ENCODE measurements at places on chromosomes 1 and 21.

GRCh38 chr1:100979631-100980030 lies 46.0 kb downstream of the DPH5 start:
- DNase-seq = no peak

- peak; percentile 4 for DNase-seq
These were observed 218.0 kb downstream of the DENND1B start for GRCh38 chr1:197557302-197557701.

DNA sequence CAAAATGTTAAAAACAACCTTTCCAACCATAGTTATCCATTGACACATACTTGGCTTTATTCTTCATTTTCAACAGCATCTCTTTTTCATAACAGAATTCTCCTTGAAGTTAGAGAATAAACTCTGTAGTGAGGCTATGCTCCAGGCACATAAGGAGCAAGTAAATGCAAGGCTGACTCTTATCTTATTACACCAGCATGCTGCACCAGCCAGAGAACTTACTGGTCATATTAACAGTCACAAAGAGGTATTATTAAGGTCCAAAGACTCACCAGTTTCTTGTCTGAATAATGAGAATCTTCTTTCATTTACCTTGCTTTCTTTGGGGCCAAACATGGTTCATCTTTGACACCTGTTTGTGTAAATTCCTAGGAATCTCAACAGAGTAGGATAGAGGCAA lies 71.3 kb upstream of the IVNS1ABP start:
- DNase-seq = no peak

GRCh38 chr1:214584805-214585766 lies 17.9 kb upstream of the CENPF start:
- peak; percentile 43 for DNase-seq

DNA sequence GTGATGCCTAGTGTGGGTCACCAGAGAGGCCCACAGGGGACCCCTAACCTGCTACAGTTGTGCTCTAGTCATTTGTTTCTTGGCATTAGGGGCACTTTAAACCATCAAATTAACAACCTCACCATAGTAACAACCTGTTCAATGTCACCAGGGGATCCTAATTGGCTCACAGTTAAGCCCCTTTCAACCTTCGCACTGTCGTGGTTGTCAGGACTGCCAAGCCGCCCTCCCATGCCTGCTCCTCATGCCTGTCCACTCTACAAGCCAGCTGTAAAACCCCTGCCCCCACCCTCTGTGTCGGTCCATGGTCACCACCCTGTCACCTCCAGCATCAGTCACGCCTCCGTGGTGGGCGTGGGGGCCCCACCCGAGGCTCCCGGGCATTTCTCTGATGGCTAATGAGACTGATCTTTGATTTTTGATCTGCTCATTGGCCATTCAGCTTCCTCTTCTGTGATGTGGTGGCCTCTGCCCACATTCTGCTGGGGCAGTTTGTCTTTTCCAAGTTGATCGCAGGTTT lies 96.6 kb downstream of the WDR4 start:
- no peak for DNase-seq

- DNase-seq = no peak
These were observed 10.4 kb downstream of the JUN start for GRCh38 chr1:58773406-58773840.

- DNase-seq = no peak
These were observed 5.9 kb upstream of the VCAM1 start for GRCh38 chr1:100713626-100714025.

DNA sequence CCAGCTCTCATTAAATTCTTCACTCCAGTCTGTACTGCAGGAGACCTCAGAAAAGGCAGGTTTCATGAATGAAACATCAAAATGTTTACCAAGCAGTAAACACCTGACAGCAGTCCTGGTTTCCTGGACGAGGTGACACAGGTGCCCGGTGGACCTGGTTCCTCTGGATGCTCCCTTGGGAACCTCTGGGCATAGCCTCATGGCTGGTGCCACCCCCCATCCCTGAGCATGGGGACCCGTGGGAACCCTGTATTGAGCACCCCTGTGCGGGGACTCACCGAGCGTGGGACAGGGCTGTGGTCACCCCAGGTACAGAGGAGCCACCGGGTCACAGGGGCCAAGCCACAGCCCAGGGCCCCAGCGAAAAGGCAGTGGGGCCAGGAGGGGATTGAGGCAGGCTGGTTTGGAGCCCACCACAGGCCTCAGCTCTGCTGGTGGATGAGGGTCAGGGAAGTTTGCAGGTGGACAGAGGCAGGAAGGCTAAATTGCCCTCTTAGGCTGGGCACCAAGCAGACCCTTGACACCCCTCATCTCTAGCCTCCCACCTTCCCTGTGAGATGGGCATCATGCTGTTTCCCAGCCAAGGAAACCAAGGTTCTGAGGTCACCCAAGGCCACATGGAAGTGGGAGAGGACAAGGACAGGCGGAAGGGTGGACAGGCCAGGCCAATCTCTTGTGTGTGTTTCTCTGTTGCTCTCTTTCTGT lies 158.4 kb downstream of the PTPRU start:
- DNase-seq = no peak

- no peak for DNase-seq
These were observed 7.9 kb downstream of the ACAP3 start for GRCh38 chr1:1299686-1300351.

GRCh38 chr1:115073298-115074087 lies 15.8 kb downstream of the TSPAN2 start:
- no peak for DNase-seq

- no peak for DNase-seq
These were observed 184.2 kb downstream of the SLC44A5 start for GRCh38 chr1:75426688-75427087.

GRCh38 chr1:87501738-87502137 lies 173.1 kb downstream of the LMO4 start:
- DNase-seq = no peak

DNA sequence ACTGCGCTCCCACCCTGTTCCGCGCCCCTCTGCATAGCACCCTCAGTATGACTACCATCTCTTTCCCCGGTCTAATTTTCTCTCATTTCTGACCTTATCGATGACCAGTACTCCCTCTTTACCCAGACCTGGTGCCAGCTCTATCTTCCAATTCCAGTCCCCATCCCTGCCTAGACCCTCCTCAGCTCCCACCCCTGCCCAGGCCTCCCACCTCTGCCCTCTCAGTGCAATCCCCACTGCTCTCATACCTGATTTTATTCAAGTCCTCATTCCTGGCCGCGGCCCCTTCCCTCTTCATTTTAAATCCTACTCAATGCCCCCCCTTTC lies 1.3 kb downstream of the USP24 start:
- no peak for DNase-seq

DNA sequence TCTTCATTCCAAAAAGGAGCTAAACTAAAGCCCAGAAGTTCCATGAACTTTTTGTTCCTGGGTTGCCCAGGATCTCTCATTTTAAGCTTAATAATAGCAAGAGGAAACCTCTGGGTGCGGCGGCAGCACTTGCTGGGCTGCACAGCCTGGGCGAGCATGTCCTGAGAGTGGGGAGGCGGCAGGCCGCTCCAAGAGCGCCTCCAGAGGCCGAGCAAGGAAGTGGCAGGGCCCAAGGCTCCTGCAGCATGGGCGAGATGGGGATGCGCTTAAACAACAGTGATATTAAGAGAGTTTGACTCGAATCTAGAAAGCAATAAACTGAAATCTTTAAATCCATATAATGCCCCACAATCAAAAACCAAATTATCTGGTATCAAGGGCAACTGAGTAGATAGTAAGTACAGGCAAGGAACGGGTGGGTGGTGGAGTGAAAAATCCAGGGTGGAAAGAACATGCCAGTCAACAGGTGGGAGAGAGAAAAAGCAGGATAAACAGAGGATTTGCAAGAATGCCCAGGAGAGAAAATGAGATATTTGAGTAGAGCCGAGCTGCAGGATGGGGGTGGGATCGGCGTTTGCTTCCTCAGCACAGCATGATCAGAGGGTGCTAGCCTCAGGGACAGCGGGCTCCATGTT lies 14.1 kb upstream of the TNR start:
- no peak for DNase-seq

DNA sequence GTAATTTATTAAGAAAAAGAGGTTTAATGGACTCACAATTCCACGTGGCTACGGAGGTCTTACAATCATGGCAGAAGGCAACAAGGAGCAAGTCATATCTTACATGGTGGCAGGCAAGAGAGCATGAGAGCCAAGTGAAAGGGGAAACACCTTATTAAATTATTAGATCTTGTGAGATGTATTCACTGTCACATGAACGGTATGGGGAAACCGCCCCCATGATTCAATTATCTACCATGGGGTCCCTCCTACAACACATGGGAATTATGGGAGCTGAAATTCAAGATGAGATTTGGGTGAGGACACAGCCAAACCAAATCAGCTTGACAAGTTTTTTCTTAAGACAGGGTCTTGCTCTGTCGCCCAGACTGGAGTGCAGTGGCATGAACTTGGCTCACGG lies 14.3 kb downstream of the DAP3 start:
- DNase-seq = no peak

DNA sequence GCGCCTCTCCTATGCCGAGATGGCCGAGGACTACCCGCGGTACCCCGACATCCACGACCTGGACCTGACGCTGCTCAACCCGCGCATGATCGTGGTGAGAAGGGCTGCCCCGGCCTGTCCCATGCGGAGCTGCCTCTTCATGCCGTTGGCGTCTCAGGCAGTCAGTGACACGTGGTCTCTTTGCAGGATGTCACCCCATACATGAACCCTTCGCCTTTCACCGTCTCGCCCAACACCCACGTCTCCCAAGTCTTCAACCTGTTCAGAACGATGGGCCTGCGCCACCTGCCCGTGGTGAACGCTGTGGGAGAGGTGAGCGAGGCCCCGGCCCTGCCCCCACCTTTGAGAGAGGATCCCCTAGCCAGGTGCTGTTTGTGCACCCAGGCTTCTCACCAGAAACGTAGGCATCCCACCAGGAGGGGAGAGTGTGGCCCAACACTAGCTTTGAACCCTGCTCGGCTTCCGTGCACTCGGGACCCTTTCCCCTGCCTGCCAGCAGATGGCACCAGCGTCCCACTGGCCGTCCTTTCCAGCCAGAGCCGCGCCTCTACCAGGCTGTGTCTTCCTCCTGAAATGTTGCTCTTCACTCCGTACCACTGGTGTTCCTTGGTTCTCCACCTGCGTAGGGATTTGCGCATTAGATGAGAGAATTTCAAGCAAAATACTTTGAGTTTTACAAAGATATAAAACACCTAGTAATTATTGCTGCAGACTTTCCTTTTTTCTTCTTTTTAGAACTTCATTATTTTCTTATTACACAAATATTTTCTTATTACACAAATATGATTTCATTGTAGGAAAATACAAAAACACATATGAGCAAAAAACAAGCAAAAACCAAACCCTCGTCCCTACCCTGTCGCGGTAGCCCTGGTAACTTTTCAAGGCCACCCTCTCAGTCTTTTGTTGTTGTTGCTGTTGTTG lies 9.0 kb downstream of the NPPA start:
- no peak for DNase-seq

GRCh38 chr1:8889103-8889846 lies 10.8 kb upstream of the ENO1 start:
- no peak for DNase-seq

- DNase-seq = no peak
These were observed 55.0 kb upstream of the EPHA8 start for GRCh38 chr1:22508329-22508728.

DNA sequence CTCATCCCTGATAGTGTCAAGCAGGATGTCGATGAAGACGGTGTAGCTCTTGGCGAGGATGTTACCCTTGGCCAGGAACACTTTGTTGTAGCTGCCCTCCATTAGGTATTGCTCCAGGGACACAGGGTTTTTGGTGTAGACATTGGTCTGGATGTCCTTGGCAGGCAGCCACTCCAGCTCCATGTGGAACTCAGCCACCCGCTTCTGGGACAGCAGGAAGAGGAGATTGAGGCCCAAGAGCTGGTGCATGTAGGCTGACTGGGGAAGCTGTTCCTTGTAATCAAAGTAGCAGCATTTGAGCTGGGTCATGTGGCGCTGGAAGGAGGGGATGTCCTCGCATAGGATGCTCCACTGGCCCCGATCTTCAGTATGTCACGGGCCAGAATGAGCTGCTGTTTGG lies 9.5 kb downstream of the IL6R start:
- no peak for DNase-seq

DNA sequence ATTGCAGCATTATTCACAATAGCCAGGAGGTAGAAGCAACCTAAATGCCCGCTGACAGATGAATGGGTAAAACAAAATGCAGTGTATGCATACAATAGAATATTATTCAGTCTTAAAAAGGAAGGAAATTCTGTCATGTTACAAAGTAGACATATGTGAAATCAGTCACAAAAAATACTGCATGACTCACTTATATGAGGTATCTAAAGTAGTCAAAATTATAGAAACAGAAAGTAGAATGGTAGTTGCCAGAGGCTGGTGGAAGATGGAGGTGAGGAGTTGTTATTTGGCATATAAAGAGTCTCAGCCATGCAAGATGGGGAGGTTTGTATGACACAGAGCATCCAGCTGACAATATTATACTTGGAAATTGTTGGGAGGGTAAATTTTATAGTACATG lies 43.0 kb upstream of the EGLN1 start:
- DNase-seq = no peak

DNA sequence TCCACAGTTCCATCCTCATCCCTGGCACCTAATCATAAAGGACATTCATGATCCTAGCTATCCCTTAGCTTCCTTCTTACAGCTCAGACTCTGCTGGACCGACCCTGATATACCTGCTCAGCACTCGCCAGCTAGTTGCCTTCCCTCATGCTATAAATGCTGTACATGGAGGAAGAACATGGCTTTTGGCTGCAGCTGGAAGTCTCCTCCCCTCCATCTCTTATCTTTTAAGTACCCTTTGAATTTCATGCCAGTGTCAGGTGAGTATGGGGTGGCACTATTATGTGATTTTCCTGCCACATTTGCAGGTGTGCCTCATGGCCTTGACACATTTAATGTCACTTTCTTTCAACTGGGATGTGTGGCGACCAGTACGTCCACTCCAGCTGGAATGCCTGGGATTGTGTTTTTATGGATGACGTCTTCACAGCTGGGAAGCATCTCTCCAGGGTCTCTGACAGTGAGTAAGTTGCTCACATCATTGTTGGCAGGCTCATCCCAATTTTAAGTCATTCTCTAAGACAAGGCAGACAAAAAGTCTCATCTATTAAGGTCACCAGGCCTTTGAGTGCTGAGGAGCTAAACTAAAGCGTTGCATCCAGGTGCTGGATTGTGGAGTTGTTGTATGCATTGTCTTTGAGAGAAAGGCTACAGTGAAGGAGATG lies 43.4 kb downstream of the RUNX1 start:
- DNase-seq = no peak

DNA sequence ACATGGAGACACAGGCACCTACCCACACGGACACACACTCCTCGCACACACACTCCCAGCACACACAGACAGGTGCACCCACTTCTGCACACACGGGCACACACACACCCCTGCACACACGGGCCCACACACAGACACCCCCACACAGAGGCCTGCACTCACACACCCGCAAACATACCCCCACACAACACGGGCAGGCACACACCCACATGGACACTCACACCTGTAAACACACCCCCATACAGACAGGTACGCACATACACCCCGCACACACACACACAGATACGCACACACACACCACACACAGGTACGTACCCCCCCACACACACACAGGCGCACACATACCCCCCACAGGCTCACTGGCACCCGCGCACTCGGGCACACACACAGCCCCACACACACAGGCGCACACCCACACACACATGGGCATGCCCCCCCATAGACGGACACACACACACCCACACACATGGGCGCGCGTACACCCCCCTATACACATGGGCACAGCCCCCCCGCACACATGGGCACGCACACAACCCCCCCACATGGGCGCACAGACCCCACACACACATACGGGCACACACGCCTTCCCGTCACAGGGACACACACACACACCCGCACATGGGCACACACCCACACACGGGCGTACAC lies 6.1 kb downstream of the ATAD3A start:
- no peak for DNase-seq

Measured in fibroblast of skin of left quadriceps (primary cell).